Gastroesophageal sphincter (tissue), 4 donors: ENCODE measurements at places on chromosomes 16 and 17. TPM values are rescaled to one million over a fixed set of nuclear protein-coding genes. Genes with fewer than 3 reads are reported as not detected.

The KRT20 gene
- not detected for total RNA-seq

GRCh38 chr17:48048384-48049126 is 396 bp downstream of the NFE2L1 start:
- peaks cover 11% of the 10 kb centered on the region for H3K36me3 ChIP-seq
- no peaks in the 10 kb centered on the region for H3K27me3 ChIP-seq
- peak overlapping the region; percentile 99 for H3K27ac ChIP-seq
- H3K4me1 ChIP-seq: peaks cover 71% of the 10 kb centered on the region

- no peak for ATAC-seq
- no peak overlapping the region for H3K27ac ChIP-seq
- H3K4me3 ChIP-seq: no peak overlapping the region
- H3K27me3 ChIP-seq: no peaks in the 10 kb centered on the region
- H3K4me1 ChIP-seq: no peaks in the 10 kb centered on the region
These were observed 379.4 kb upstream of the TNRC6C start for GRCh38 chr17:77579131-77579530.

The GAS2L2 gene
- total RNA-seq: 1.5 TPM

DNA sequence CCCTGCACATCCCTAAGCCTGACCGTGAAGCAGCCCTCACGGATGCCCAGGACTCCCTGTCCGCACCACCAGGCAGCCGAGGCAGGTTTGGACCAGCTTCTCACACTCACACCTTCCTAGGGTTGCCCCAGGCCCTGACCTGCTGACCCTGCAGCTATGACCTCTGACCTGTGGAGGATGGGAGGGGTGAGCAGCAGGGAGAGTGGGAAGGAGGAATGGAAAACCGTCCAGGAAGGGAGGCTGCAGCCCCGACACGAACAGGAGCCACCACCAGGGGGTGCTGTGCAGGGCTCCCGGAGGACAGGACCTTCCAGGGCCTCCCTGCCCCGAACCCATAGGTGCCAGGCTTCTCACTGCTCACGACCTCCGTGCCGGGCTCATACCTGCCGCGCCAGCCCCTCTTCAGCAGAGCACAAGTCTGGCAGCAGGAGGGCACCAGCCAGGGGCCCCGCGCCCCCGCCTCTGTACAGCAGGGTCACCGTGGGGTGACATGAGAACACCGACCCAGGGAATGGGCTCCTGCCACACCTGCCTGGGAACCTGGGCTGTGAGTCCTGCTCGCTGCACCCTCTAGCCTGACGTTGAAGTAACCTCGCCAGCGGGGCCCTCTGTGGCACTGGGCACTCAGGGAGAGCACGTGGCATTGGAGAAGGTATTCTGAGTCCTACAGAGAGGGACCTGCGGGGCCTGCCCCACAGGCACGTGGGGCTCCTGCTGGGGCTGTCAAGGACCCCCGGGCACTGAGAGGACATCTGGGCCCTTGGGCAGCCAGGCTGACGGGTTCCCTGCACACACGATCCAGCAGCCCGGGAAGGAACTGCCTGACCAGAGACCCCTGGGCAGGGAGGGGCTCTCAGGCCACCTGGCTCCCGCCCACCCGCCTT is 37.6 kb downstream of the CTU2 start:
- ATAC-seq: peak; percentile 77
- no peak overlapping the region for H3K4me3 ChIP-seq
- H3K27ac ChIP-seq: no peak overlapping the region
- H3K36me3 ChIP-seq: peaks cover 41% of the 10 kb centered on the region
- H3K4me1 ChIP-seq: peaks cover 57% of the 10 kb centered on the region
- H3K27me3 ChIP-seq: no peaks in the 10 kb centered on the region

- H3K4me1 ChIP-seq: no peaks in the 10 kb centered on the region
- no peak overlapping the region for H3K4me3 ChIP-seq
- H3K27ac ChIP-seq: no peak overlapping the region
- H3K27me3 ChIP-seq: peaks cover 29% of the 10 kb centered on the region
- no peaks in the 10 kb centered on the region for H3K36me3 ChIP-seq
These were observed 39.9 kb upstream of the BCO1 start for GRCh38 chr16:81198635-81199034.

The CFAP20 gene
- 22.3 TPM for total RNA-seq

- H3K4me1 ChIP-seq: no peaks in the 10 kb centered on the region
- no peak overlapping the region for H3K4me3 ChIP-seq
- no peaks in the 10 kb centered on the region for H3K36me3 ChIP-seq
- no peaks in the 10 kb centered on the region for H3K27me3 ChIP-seq
These were observed 590.6 kb upstream of the SOX9 start for GRCh38 chr17:71530248-71530647.

The KCNG4 gene
- total RNA-seq: not detected

The SPATA20 gene
- 75.3 TPM for total RNA-seq

GRCh38 chr16:81421126-81421525 is 23.5 kb upstream of the CMIP start:
- no peaks in the 10 kb centered on the region for H3K36me3 ChIP-seq
- H3K4me1 ChIP-seq: no peaks in the 10 kb centered on the region
- no peak for ATAC-seq
- no peak overlapping the region for H3K27ac ChIP-seq
- no peak overlapping the region for H3K4me3 ChIP-seq

The ALOXE3 gene
- total RNA-seq: 0.37 TPM

DNA sequence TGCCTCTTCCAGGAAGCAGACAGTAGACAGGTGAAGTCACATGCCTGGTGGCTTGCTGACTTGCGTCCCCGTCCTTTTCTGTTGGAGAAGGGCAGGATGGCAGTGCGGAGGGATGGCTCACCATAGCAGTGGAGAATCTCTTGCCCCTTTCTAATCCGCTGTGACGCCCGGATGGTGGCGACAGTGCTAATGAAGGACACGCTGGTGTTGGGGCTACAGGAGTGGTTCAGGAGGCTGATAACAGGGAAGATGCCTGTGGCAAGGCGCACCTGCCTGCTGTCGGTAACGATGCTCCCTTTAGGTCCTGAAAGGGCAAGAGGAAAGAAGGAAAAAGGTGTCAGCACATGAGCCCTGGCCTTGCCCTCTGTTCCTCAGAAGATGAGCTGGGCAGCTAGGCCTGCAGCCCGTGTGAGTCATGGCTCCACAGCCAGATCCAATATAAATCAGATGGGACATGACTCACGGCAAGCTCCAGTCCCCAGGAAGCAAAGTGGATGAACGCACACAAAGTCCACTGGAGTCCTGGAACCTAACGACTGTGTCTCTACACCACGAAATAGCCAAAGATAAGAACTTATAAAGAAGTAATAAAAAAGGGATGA is 25.5 kb downstream of the SERPINF1 start:
- ATAC-seq: peak; percentile 61
- H3K27me3 ChIP-seq: no peaks in the 10 kb centered on the region
- H3K27ac ChIP-seq: peak overlapping the region; percentile 73
- H3K36me3 ChIP-seq: peaks cover 28% of the 10 kb centered on the region
- H3K4me3 ChIP-seq: no peak overlapping the region

DNA sequence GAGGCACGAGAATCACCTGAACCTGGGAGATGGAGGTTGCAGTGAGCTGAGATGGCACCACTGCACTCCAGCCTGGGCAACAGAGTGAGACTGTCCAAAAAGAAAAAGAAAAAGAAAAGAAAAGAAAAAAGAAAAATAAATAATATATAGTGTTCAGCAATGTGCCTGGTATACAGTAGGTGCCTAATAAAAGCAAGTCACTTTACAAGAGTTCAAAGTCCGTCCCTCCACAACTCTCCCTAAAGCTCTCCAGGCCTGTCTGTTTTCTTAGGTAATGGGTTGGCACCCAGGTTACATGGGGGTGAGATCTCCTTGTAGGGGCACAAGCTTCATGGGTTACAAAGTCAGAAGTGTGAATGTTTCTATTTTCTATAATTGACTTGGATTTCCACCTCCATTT is 16.6 kb upstream of the ANKRD40CL start:
- H3K27ac ChIP-seq: no peak overlapping the region
- no peak overlapping the region for H3K4me3 ChIP-seq
- H3K4me1 ChIP-seq: peaks cover 26% of the 10 kb centered on the region

GRCh38 chr17:36593656-36594316 is 2.1 kb downstream of the DHRS11 start:
- H3K27ac ChIP-seq: no peak overlapping the region
- no peak for ATAC-seq

DNA sequence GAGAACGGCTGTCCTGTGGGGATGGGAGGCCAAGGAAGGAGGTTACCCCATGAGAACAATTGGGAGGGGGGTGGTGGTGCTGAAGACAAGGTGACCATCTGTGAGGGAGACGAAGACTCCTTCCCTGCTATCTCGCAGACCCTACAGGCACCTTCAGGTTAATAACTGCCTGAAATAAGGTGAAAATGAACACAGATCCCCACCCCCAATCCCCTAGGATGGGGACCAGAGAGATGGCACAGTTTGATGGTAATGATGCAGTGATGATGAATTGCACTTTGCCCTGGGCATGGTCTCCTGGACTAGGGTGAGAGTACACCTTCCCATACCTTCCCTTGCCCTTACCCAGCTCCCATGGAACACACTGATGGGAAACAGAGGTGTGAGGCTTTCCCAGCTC is 1.4 kb upstream of the NAE1 start:
- no peak for ATAC-seq
- peaks cover 10% of the 10 kb centered on the region for H3K4me1 ChIP-seq
- no peak overlapping the region for H3K27ac ChIP-seq
- no peaks in the 10 kb centered on the region for H3K36me3 ChIP-seq
- no peaks in the 10 kb centered on the region for H3K27me3 ChIP-seq
- H3K4me3 ChIP-seq: no peak overlapping the region

DNA sequence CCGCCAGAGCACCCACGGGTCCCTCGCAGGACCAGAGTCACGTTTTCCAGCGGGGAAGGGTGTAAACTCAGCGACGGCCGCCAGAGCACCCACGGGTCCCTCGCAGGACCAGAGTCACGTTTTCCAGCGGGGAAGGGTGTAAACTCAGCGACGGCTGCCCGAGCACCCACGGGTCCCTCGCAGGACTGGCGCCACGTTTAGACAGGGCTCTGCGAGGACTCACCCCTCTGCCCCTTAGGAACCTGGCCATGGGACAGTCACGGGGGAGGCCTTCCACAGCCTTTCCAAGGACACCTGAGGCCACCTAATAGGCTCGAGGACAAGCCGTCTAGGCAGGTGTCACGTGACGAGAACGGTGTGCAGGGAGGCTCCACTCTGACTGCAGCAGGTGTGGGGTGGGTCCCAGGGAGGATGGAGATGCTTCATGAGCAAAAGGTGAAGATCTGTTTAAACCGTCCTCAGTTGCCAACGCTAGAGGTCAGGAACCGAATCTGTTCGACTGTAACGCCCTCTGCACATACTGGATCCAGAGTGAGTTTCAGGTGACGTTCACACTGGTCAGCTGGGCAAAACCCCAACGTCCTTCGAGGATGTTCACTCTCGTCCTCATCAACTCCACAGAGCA is 48.0 kb upstream of the METRNL start:
- no peaks in the 10 kb centered on the region for H3K27me3 ChIP-seq
- H3K4me3 ChIP-seq: no peak overlapping the region
- ATAC-seq: no peak
- H3K4me1 ChIP-seq: no peaks in the 10 kb centered on the region
- H3K36me3 ChIP-seq: no peaks in the 10 kb centered on the region
- no peak overlapping the region for H3K27ac ChIP-seq

DNA sequence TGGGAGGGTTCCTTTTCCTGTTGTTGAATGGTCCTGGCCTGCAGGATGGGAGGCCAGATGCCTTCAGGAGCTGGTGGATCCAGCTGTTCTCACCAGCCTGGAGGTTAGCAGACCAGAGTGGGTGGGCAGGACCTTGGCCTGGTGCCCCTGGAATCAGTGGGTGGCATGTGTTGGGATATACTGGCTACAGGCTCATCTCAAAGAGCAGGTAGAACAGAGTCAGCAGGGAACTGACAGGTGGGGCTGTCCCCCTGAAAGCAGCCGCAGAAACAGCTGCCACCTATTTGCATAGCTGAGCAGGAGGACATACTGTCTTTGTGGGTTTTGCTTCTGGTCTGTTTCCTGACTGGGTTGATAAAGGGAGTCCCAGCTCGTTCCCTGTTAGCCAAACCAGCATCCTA is 144.1 kb downstream of the RAB11FIP4 start:
- ATAC-seq: no peak
- H3K4me3 ChIP-seq: no peak overlapping the region

- peaks cover 61% of the 10 kb centered on the region for H3K27me3 ChIP-seq
- no peaks in the 10 kb centered on the region for H3K36me3 ChIP-seq
- H3K4me3 ChIP-seq: no peak overlapping the region
- no peak for ATAC-seq
- no peak overlapping the region for H3K27ac ChIP-seq
These were observed 177.2 kb downstream of the FOXL1 start for GRCh38 chr16:86755571-86756006.

The MYOCD gene
- 93.0 TPM for total RNA-seq

DNA sequence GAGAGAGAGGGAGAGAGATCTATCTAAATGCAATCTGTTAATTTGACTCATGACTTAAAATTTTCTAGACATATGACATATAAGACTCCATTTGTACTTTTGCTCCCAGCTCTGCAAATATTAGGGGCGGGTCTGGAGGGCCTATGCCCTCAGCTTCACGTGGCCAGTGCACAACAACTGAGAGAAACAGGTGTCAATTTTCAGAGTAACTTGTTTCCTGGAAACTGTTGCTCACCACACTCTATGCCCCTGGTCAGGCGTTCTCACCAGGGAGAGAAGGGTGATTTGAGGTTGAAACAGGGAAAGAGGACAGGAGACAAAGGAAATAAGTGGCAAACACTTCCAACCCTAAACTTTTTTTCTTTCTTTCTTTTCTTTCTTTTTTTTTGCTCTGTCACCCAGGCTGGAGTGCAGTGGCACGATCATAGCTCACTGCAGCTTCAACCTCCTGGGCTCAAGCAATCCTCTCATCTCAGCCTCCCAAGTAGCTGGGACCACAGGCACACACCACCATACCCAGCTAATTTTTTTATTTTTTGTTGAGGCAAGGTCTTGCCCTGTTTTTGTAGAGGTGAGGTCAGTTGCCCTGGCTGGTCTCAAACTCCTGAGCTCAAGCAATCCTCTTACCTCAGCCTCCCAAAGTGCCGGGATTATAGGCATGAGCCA is 270.0 kb downstream of the SLC39A11 start:
- no peaks in the 10 kb centered on the region for H3K4me1 ChIP-seq
- no peaks in the 10 kb centered on the region for H3K36me3 ChIP-seq
- no peak for ATAC-seq
- no peak overlapping the region for H3K4me3 ChIP-seq
- no peaks in the 10 kb centered on the region for H3K27me3 ChIP-seq

DNA sequence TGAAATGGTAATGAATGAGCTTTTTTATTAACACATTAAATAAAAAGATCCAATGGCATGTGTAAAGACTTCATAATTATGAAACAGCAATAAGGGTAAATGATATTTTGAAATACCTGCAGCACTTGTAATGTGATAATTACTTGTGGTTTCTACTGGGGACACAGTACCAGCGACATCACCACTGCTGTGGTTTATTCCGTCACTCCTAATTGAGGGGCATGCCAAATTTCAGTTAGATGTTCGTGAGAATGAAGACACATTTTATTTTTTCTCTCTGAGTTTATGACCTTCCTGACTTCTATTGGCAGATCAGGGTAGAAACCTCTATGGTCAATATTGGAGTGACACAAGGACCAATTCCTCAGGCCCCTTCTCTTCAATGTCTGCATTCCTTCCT is 131.9 kb upstream of the XYLT1 start:
- H3K4me3 ChIP-seq: no peak overlapping the region
- H3K36me3 ChIP-seq: no peaks in the 10 kb centered on the region
- ATAC-seq: no peak
- no peak overlapping the region for H3K27ac ChIP-seq
- peaks cover 8% of the 10 kb centered on the region for H3K27me3 ChIP-seq
- H3K4me1 ChIP-seq: no peaks in the 10 kb centered on the region

GRCh38 chr17:335691-336090 is 16.9 kb downstream of the RPH3AL start:
- no peaks in the 10 kb centered on the region for H3K4me1 ChIP-seq
- no peak overlapping the region for H3K27ac ChIP-seq

The NOS2 gene
- 0.07 TPM for total RNA-seq

- H3K4me3 ChIP-seq: peak overlapping the region; percentile 53
- H3K27me3 ChIP-seq: peaks cover 4% of the 10 kb centered on the region
- peak overlapping the region; percentile 71 for H3K27ac ChIP-seq
- peaks cover 29% of the 10 kb centered on the region for H3K4me1 ChIP-seq
- H3K36me3 ChIP-seq: no peaks in the 10 kb centered on the region
These were observed 80.9 kb upstream of the CREBBP start for GRCh38 chr16:3961449-3961849.
